Activated CD4-positive, CD25-positive, alpha-beta regulatory T cell (primary cell): ENCODE measurements at places on chromosomes 5 and 9.

- no peak for DNase-seq
Measured at GRCh38 chr9:105877721-105878120, 183.4 kb downstream of the TMEM38B start.

DNA sequence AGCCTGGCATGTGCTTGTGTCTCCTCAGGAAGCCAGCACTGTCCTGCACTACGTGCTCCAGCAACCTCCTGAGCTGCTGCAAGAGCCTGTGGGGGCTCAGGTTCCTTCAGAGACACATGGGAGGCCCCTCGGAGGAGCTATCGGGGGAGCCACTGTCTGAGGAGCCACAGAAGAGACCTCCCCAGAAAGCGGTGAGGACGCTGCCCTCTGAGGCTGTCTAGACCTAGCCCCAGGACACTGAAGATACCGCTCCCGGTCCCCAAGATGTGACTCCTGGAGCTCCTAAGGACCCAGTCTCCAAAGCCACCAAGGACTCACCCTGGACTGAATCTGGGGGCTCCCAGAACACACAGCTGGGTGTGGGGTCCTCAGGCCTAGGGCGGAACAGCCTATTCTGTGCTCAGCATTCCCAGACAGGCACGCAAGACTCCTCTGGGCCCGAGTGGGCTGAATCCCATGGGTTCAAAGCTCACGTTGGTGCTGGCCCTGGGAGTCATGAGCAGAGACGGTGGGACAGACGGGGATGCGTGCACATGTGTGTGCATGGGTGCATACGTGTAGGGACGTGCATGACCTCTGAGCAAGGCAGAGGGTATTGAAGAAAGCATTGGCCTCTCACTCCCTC is 50.0 kb downstream of the HRH2 start:
- DNase-seq: no peak

- DNase-seq: no peak
Measured at GRCh38 chr5:115179394-115180164, 9.9 kb upstream of the TRIM36 start.

GRCh38 chr5:135426102-135427082 is 20.8 kb downstream of the DCANP1 start:
- DNase-seq: no peak

GRCh38 chr5:68928617-68929302 is 165.1 kb upstream of the SLC30A5 start:
- no peak for DNase-seq

- no peak for DNase-seq
Measured at GRCh38 chr5:71937921-71938698, 169.2 kb upstream of the MAP1B start.

- no peak for DNase-seq
Measured at GRCh38 chr5:147869112-147869511, 9.4 kb upstream of the SCGB3A2 start.

- no peak for DNase-seq
Measured at GRCh38 chr9:110440796-110441195, 103.1 kb upstream of the TXNDC8 start.

DNA sequence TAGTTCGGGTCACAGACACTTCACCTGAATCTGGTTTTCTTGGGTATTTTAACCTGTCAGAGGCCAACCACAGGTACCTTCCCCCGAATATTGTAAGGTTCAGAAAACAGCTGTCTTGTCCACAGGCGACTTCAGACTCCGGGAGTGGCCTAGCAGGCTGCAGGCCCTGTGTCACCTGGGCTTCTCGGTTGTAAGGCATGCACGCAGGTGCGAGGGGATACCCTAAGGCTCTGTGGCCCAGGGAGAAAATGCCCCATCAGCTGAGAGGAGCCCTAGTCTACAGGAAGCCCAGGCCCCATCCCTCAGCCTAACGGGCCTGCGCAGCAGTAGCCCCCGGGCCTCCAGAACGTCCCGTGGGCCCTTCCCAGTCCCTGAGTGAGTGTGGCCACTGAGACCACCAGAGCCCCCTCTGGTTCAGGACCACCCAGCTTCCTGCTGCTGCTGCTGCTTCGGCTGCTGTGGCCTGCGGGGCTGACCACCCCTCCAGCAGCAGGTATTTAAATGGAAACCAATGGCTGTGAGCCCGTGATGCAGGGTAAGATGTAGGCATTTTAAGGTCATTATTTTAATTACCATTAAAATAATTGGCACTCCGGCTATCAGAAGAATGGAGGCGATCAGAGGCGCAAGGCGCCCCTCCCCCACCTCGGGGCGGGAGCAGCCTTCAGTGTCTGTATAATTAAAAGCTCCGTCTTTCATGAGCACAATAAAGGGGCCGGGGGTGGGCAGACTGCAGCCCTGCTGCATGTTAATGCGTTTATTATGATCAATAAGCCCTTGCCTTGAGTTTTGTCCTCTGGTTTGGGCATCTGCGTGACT is 65.4 kb downstream of the PSMB7 start:
- DNase-seq: no peak

GRCh38 chr9:131395157-131396098 is 1.5 kb downstream of the PRRC2B start:
- peak; percentile 23 for DNase-seq

DNA sequence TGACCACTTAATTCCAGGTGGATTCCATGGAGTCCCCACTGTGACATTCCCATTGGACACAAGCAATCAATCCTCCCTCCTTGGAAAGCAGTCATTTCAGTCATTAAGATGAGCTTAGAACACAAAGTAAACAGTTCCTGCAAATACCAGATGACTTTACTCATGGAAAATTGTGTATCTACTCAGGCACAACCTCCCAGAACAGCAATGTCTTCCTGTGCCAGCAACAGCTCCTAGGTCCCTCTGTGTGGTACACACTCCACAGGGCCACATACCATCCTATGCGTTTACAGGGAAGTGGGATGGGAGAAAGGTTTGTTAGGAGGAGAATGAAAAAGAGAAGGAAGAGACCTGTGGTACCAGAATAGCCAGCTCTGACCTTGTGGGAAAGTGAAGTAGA is 53.7 kb downstream of the MTMR12 start:
- DNase-seq: no peak

GRCh38 chr5:124949862-124950261 is 203.4 kb upstream of the ZNF608 start:
- DNase-seq: no peak

- no peak for DNase-seq
Measured at GRCh38 chr9:127053057-127053821, 69.2 kb downstream of the ANGPTL2 start.

GRCh38 chr9:135455401-135456030 is 24.1 kb upstream of the PPP1R26 start:
- DNase-seq: no peak

GRCh38 chr5:96509721-96510350 is 76.8 kb upstream of the PCSK1 start:
- no peak for DNase-seq

GRCh38 chr5:142283304-142283703 is 41.5 kb downstream of the SPRY4 start:
- no peak for DNase-seq

DNA sequence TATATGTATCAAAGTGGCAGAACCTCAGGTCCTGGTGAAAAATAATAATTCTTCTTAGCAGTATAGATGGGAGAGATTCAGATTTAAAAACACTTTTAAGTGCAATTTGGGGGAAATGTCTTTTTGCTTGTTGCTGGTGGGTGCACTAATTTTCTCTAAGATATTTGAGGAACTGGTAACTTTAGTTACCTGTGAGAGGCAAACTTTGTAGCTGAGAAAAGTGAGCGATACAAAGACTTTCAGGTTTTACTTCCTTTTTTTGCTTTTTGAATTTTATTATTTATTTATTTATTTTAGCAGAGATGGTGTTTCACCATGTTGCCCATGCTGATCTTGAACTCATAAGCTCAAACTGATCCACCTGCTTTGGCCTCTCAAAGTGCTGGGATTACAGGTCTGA is 303.1 kb upstream of the PTGER4 start:
- no peak for DNase-seq

- DNase-seq: no peak
Measured at GRCh38 chr9:121372239-121373010, 2.4 kb upstream of the STOM start.

DNA sequence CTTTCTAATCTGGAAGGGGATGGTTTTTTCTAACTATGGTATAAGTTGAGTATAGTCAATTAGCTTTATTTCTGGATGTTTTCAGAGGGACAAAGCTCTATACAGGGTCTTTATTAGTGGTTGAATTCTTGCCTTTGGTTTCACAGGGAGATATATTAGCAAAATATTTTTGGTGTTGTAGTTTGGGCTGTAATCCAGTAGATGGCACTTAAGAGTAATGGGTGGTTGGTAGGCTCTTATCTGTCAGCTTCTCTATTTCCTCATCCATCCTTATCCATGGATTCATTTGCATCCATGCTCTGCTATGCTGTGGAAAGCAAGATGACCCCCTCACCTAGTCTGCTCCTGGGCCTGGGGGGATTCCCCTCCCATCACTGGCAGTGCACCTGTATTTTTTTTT is 363.6 kb upstream of the CYLC2 start:
- no peak for DNase-seq

DNA sequence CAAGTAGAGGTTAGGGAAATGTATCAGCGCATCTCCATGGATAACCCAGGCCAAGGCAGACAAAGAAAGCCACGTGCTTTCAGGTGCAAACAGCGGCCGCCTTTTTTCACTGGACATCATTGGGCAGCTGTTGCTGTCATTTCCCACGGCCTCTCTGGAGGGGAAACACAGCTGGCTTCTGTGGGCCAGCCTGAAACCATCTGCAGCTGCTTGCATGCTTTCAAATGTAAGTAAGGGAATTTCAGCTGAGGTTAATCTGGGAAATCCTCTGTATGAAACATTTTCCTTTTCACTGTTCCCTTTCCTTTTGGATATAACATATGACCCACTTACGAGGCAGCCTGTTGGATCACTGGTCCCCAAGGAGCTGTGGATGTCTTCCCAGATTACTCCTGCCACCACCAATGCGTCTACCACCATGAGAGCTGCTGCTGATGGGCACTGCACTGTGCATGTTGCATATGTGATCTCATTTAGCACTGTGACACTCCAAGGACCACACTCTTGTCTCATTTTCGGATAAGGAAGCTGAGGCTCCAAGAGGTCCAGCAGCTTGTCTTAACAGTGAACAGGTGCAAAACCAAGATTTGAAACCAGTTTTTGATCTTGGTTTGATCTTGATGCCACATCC is 106.3 kb downstream of the C9orf152 start:
- DNase-seq: no peak

GRCh38 chr9:72326641-72327040 is 38.4 kb downstream of the ZFAND5 start:
- DNase-seq: no peak

DNA sequence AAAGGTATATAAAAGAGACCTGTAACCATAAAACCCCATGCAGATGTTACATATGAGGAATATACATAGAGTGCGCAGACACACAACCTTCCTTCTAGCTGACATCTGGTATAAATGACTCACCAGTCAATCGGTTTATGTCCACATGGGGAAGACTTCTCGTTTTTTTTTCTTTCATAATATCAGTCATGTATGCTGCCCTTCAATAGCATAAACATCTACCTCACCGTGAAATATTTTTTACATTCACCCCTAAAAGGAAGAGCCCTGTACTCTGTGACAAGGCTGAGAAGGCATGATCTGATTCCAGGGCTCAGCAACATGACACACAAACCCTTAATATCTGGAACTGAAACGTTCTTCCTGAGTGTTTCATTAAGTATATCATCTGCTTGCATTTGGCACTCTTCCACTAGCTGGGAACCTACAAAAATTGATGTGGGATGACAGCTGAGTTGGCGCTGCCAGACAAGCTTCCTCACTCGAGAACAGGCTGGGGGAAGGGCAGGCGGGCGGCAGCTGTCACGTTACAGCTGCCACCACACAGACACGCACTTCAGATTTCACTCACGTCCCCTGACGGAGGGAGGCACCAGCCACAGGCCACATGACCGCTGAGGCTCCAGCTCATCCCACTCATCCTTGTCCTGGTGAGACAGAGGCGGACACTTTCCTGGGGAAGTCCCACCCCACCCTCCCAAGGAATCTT is 74.2 kb downstream of the SHB start:
- no peak for DNase-seq

DNA sequence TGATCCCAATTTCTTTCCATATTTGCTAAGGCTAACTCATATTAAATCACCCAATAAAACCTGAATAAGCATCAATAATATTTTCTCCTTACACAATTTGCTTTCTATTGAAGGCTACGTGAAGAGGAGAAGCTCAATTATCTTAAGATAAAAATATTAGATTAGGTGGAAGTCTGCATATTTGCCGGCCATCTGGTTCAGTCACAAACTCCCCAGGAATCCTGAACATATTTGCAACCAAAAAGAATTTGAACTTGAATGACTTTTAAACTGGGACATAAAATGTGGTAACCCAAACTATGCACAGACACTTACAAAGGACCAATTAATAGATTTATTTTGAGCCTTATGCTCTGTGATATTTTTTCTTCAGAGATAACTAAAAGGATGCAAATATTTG is 92.3 kb downstream of the HAPLN1 start:
- DNase-seq: no peak

DNA sequence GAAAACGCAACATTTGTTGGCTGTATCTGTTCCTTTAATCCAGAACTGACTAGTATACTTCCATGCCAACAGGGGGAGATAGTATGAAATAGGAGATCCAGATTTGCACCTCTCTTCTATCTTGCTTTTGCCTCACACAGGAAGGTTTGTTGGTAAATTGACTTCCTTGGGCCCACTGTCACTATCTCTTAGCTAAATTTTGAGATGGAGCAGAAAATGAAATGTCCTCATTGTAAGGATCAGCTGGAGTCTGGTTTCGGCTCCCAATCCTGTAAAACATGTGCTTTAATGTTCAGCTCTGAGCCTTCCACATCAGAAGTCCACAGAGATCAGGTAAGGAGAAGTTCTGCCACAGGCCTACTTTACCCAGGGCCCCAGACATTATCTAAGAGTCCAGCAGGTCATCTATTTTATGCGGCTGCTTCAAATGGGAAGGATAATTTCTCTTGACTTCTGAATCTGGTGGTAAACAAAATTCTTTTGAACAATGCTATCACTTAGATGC is 176.8 kb downstream of the FER start:
- no peak for DNase-seq

DNA sequence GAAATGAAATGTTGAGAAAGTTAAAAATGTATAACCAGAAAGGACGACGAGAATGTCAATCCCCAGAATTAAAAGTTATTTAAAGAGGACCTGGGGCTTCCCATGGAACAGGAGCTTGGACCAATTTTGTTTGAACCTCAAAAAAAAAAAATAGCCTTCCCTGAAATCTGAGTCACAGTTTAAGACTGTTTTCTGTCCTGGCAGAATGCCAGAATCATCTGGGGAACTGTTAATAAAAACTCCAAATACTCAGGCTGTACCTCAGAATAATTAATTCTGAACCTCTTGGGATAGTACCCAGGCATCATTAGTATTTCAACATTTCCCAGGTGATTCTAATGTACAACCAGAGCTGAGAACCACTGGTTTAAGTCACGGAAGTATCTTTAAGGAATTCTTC is 102.2 kb upstream of the SLCO6A1 start:
- no peak for DNase-seq

GRCh38 chr5:169838688-169839087 is 141.6 kb downstream of the INSYN2B start:
- DNase-seq: no peak
